ENCODE measurements at places on chromosomes 13 and 19.

- no peak for DNase-seq
Measured at GRCh38 chr19:17137417-17137816, 61.8 kb downstream of the MYO9B start.

DNA sequence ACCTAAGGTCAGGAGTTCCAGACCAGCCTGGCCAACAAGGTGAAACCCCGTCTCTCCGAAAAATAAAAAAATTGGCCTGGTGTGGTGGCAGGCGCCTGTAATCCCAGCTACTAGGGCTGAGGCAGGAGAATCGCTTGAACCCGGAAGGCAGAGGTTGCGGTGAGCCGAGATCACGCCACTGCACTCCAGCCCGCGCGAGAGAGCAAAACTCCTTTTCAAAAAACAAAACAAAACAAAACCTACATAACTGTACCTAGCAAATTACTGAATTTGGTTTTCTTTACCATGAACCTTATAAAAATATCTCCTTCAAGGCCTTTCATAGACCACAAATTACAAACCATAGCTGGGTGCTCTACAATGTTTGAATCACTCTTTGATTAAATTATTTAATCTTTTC is 760 bp downstream of the ZNF91 start:
- DNase-seq = peak; percentile 54

DNA sequence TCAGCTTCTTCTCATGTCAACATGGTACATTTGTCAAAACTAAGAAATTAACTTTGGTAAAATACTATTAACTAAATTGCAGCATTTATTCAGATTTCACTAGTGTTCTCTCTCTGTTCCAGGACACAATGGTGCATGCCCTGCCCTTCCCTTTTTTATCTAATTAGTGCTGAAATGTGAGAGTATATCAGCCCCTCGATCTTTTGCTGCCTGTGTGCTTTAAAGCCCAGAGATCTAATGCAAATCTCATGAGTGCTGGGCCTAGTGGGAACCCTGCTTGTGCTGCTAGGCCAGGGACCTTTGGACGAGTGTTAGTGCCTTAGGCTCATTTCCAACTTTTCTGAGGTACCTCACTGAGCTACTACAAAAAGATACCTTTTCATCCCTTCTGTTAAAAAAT is 221.1 kb upstream of the EDNRB start:
- no peak for DNase-seq

GRCh38 chr13:73861136-73861535 is 273.1 kb downstream of the KLF12 start:
- no peak for DNase-seq

DNA sequence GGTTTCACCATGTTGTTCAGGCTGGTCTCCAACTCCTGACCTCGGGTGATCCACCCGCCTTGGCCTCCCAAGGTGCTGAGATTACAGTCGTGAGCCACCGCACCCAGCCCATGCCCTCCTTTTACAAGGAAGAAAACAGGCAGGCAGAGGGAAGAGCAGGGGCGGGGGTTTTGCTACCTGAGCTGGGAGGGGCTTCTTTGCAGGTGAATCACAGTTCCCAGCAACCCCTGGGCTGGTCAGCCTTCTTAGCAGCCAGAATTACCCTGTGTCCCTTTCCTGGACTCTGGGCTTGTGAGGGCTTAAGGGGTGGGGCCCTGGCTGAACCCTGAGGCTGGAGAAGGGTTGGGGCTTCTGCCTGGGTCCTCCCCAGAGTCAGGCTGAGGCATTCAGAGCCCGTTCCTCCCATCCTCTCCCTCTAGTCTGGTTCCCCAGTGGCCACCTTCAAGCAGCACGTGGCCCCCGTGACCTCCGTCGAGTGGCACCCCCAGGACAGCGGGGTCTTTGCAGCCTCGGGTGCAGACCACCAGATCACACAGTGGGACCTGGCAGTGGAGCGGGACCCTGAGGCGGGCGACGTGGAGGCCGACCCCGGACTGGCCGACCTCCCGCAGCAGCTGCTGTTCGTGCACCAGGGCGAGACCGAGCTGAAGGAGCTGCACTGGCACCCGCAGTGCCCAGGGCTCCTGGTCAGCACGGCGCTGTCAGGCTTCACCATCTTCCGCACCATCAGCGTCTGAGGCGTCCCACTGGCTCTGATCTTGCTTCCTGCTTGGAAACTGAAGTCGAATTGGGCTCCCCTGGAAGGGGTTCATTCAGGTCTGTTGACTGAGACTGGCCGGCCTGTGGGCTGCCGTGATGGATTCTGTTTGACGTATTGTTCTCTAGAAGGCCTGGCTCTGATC is 2.8 kb upstream of the KCNJ14 start:
- no peak for DNase-seq

GRCh38 chr13:27383104-27383921 is 41.1 kb upstream of the GTF3A start:
- DNase-seq = no peak

GRCh38 chr19:38425810-38426466 is at the start of gene RASGRP4:
Gene RASGRP4 (minus strand): TSS chr19:38426219. CDS start chr19:38426091, 128 bp downstream.
- peak; percentile 37 for DNase-seq

Data from stimulated activated naive CD8-positive, alpha-beta T cell treated with anti-CD3 and anti-CD28 coated beads, Interleukin-15, amount 100 ng/mL, for 72 hours (primary cell).